CD4-positive, alpha-beta T cell treated with Interferon alpha-2 for 1 hour (primary cell): ENCODE measurements at places on chromosomes 11 and 22.

GRCh38 chr11:12167061-12168000 is 56.9 kb downstream of the MICAL2 start:
- no peak for DNase-seq

GRCh38 chr11:83558281-83558680 is 272.1 kb upstream of the CCDC90B start:
- no peak for DNase-seq

DNA sequence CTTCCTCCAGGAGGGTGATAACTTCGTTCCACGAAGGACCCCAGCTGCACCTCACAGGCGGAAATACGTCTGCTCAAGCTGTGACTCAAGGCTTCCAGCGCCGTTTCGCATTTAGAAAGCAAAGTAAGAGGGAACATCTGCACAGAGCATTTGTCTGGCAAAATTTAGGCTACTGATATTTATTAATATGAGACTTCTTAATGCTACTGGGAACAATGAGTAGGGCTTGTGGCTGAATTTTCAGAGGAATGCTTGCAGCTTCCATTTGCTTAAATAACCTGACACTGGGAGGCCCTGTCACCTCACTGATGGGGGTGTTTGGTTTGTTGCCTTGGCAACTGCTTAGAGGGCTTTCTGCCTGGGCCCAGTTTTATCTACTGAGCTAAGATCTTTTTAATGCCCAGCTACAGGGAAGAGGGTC is 14.7 kb upstream of the ST14 start:
- DNase-seq = no peak

DNA sequence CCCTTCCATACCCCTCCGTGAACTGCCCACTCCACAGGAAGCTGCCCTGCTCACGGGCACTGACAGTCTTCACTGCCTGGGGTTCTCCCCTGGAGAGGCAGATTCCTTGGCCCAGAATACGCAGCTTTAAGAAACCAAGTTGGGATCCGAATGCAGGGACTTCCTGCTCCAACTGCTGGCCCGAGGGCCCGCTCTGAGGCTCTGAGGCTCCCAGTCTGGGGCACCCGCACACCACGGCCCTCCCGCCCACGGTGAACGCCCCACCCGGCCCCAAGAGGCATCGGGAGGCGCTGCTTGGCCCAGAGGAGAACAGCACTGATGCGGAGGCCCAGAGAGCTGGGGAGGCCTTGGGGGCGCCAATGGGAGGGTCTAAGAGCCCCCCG is 42.3 kb downstream of the IGF2 start:
- no peak for DNase-seq

- no peak for DNase-seq
Measured at GRCh38 chr11:79412761-79413160, 28.1 kb downstream of the TENM4 start.

DNA sequence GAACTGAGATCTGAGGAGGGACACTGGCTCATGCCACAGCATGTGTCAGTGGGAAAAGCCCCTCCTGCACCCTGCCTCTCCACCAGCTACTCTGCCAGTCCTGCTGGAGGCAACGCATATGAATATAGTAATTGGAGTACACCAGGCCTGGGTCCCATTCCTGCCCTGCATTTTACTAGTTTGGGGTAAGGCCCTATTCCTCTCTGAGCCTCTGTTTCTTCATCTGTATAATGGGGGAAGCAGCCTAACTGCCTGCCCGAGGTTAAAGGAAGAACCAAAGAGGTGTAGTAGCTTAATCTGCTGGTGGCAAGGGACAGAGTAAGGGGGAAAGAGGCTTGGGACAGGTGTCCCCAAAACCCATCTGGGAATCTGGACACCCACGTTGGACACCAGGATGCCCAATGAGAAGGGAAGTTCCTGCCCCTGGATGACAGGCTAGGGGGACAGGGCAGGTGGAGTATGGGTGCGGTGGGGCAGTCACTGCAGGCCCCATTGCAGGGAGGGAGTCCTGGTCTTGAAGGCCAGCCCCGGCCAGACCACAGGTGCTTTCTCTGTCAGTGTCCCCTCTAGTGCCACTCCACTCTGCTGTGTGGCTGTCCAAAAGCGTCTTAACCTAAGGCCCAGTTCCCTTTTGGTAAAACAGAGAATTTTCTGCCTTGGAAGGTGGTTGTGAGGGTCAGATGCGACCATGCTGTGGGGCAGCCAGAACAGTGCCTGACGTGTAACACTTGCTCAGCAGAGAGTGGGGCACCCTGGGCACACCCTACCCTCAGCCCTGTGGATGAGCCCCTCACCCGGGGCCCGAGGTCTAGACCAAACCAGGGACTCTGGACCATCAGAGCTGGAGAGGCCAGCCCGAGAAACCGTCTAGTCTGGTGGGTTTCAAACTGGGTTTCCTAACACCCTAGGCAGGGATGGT is 11.5 kb downstream of the TSKU start:
- DNase-seq = no peak

DNA sequence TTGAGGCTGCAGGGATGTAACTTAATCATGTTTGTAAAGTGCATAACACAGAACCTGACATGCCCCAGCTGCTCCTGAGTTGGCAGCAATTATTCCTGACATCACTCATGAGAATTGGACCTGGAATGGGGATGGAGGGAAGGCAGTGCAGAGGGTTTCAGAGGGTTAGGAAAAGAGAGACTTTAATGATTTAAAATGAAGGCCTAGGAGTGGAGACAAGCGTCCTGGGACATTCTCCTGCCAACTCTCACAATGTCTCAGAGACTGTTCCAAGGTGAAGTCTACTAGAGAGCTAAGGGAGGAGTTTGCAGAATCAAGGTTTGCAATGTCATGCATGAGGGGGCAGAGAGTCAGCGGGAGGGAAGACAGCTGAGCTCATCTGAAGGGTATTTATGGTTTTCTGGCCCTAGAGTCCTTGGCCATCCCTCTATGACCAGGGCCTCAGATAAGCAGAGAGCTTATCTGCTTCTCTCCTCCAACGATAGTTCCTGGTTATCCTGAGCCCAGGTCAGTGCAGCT is 36.9 kb downstream of the GGTLC2 start:
- no peak for DNase-seq

GRCh38 chr11:18312663-18313420 is 9.1 kb downstream of the HPS5 start:
- no peak for DNase-seq

DNA sequence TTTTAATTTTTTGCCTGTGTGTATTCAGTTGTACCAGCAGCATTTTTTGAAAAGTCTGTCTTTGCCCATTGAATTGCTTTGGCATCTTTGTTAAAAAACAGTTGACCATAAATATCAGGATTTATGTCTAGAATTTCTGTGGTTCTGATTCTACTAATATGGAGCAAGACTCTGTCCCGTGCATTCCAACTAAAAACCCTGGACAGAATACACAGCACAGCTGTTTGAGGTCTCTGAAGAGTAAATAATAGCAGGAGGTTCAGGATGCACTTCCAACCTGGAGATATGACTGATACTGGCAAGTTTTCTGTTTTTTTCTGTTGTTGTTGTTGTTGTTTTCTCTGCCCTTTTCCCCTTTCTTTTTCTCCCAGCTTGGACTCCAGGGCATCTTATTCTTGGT is 141.9 kb downstream of the TMEM135 start:
- no peak for DNase-seq
